BJ (cell line): ENCODE measurements at places on chromosomes 2 and 18. TPM values are rescaled to one million over a fixed set of nuclear protein-coding genes. Genes with fewer than 3 reads are reported as not detected.

STARD7 gene
- polyA plus RNA-seq = 56.1 and 101 TPM in 2 replicates

CCBE1 gene
- 35.4 and 51.2 TPM in 2 replicates for polyA plus RNA-seq

CD8B2 gene
- polyA plus RNA-seq = not detected in 2 replicates

ELOA2 gene
- not detected in 2 replicates for polyA plus RNA-seq

RAPGEF4 gene
- polyA plus RNA-seq = 0.42 and 0.60 TPM in 2 replicates

FSHR gene
- polyA plus RNA-seq = not detected in 2 replicates

FBLN7 gene
- polyA plus RNA-seq = 1.6 and 3.7 TPM in 2 replicates

NIF3L1 gene
- 37.5 and 51.3 TPM in 2 replicates for polyA plus RNA-seq

LINC00305 gene
- not detected in 2 replicates for polyA plus RNA-seq

DNA sequence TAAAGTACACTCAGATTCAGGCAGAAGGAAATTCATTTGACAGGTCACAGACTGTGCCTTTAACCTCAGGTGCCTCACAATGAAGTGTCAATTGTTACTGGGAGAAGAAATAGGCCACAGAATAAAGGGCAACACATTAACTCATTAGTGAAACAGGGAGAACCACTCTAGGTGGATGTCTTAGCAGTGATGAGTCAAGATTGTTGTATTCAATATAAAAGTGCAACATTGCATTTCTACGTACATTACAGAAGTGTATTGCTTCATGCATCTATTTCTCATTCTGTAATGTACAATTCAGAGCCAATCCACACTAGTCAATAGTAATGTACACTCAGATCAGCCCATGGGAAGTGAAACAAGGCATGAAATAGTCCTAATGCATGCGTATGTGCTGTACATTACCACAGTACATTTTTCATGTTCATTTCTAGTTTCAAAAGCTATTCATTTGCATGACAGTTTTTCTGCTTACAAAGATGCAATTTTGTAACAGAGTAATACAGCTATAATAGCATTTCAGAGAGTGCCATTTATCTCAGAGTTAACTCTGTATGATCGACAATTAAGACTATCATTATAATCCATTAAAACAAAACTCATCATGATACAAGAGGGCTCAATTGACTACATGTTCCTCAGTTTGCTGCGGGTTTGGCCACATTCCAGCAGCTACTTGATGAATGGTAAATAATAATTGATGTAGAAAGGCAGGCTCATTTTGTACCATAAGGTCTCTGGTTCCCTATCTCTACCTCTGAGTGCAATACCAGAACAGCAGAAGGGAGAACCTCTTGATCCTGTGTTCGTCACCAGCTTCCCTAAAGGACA, 12.2 kb upstream of the ARL5A start:
- DNase-seq = no peak

DNA sequence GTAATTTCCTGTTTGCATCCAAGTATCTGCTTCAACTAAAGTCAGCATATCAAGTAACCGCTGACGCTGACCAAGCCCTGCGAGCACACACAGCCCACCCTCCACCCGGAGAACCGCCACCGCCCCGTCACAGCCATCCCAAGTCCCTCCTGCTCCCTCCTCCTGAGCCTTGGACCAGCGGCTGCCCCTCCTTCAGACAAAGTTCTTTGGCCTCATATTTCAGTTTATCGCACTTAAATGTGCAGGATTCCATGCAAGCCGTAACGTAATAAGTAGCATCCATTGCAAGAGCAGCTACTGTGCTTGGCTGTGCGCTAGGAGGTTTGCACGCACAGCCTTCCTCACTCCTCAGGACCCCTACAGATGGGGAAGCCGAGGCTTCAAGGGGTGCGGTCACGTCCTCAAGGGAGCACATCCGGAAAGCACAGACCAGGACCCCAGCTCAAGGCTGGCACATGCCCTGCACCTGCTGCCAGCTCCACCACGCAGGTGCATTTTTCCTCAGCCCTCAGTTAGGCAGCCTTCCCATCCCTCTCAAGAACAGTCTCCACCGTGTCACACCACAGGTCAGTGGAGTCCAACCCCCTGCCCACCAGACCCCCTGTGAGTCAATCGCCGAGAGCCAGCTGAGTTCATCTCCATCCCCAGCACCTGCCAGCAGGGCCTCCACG, 17.1 kb downstream of the PXDN start:
- no peak for DNase-seq

DNA sequence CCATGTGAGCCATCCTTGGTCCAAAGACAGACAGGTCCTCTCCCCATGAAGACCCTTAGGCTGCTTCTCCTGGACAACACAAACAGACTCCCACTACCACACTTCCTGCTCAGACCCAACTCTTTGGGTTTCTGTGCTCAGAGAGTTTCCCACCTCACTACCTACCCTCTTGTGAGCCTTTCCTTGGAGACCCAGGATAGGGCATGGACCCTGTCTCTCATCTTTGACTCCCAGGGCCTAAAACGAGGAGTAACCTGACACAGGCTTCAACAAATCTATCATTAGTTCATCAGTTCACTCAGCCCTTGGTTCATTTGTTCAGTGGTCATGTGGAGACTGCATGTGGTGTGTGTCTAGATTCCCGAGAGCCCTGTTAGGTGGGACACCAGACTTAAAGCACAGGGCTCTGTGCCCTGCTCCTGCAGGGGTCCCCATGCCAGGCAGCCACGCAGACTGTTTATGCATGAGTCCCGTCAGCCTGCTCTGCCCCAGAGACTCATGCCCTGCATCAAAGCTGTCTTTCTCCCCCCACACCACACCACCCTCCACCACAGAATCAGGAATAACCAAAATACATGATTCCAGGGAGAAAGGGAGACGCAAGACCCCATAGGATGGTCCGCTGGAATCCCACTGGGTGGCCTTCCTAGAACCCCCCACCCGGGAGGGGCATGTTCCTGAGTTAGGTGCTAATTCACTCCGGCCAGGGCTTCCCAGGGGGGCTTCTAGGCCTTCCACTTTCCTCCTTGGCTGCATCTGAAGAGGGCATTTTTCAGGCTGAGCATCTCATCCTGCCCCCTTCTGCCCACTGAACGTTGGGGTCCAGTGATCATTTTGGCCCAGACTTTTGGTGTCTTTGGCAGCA, 100.2 kb upstream of the TEX51 start:
- DNase-seq = no peak

GRCh38 chr2:175742367-175742766, 259.7 kb downstream of the LNPK start:
- DNase-seq = peak; percentile 12

DNA sequence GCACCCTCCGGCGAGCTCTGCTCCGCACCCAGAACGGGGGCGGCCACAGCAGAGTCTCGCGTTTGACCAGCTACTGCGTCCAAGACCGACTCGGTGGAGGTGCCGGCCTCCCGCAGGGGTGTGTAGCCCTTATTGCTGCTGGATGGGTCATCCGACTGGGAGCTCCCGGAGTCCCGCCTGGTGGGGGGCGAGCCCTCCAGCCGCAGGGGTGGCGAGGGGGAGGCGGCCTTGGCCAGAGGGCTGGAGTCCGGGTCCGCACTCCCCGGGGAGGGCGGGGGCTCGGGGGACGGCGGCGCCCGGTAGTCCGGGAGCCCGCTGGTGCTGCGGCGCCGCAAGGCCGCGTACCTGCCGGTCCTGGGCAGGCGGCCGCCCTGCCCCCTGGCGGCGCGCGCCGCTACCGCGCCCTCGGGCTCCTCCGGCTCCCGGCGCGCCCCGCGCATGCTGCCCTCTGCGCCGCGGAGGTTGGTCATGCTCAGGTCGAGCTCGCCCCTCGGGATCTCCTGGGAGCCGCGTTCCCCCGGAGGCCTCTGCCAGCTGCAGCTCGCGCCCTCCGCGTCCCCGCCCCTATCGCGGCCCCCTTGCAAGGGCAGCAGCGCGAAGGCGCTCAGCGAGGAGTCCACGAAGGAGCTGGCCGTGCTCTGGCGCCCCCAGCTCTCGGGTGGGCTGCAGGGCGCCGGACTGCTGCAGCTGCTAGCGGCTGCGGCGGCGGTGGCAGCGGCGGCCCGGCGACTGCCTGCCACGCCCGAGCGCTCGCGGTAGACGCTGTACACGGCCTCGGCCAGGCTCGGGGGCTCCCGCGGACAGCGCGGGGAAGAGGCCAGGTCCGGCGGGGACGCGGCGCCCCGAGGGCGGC, 4.8 kb downstream of the TMEM200C start:
- no peak for DNase-seq

GRCh38 chr2:233689031-233689430, 3.7 kb upstream of the UGT1A6 start:
- no peak for DNase-seq

DNA sequence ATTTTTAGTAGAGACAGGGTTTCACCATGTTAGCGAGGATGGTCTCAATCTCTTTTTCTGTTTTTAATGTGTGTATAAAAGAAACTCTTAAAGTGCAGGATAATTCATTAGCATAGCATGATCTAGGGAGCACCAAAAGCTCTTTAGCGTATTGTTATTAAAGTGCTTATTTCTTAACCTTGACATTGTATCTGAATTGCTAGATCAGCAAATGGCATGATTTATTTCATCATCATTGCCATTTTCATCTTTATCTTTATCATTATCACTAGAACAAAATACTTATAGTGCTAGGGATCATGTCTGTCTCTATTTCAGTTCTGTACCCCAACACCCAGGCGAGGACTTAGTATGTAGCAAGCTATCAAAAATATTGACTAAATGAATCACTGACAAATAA, 393.8 kb upstream of the HNMT start:
- DNase-seq = no peak

GRCh38 chr2:12704378-12704777, 12.4 kb upstream of the TRIB2 start:
- no peak for DNase-seq

GRCh38 chr18:3900327-3900726, 450.4 kb downstream of the TGIF1 start:
- no peak for DNase-seq

GRCh38 chr18:29062921-29063320, 886.0 kb upstream of the CDH2 start:
- DNase-seq = no peak

DNA sequence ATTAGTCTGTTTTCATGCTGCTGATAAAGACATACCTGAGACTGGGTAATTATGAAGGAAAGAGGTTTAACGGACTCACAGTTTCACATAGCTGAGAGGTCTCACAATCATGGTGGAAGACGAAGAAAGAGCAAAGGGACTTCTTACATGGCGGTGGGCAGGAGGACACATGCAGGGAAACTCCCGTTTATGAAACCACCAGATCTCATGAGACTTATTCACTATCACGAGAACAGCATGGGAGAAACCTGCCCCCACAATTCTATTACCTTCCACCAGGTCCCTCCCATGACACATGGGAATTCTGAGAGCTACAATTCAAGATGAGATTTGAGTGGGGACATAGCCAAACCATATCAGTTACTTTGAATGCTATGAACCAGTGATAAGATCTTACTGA, 44.1 kb downstream of the SCTR start:
- DNase-seq = no peak

DNA sequence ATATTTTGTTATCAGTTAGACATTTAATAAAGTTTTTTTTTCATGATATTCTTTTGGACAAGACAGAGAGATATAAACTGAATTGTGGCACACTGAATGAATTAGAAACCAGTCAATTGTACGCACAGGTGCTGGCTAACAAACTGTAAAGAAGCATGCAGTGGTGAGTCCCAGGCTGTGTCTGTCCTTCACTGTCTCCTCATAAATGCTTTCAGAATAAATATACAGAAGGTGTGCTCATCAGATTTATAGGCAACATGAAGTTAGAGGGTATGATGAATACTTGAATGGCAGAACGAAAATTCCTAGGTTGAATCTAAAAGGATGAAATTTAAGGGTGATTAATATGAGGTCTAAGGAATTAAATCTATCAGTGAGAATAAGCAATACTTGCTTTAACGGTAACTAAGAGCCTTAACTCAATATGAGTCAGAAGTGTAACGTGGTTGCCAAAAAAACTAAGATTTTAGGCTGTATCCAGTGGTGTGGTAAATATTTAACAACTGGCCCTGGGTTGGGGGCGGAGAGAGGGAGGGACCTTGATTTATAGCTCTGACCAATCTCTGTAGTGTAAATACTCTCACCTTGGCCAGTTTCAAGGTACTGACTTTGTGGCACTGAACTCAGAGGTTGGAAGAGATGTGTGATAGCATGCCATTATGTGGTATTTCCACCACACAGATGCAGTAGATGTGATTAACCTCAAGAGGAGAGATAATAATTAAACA, 41.9 kb upstream of the AAK1 start:
- no peak for DNase-seq

DNA sequence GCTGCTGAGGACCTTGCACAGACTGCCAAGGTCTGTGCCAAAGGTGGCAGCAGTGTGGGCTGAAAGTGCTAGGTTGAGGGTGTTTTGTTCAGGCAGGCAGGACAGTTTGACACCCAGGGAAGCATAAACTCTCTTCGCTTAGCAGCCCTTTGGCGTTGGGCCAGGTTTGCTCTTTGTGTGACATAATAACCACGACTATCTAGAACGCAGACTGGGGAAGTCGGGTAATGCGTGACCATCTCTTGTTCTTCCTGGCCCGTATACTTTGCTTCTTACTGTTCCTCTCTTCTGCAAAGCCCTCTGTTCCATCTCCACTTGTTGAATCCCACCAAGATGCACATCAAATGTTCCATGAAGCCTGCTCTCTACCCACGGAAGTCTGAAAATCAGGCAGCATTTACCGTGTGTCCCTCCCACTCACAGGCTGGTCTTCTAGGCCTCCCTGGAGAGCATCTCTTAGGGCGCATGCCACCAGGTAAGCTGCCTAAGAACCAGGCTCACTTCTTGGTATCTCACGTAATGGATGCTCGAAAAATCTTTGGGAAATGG, 96.7 kb upstream of the LMAN1 start:
- DNase-seq = no peak

- no peak for DNase-seq
Measured at GRCh38 chr2:169916623-169917022, 89.4 kb downstream of the UBR3 start.

DNA sequence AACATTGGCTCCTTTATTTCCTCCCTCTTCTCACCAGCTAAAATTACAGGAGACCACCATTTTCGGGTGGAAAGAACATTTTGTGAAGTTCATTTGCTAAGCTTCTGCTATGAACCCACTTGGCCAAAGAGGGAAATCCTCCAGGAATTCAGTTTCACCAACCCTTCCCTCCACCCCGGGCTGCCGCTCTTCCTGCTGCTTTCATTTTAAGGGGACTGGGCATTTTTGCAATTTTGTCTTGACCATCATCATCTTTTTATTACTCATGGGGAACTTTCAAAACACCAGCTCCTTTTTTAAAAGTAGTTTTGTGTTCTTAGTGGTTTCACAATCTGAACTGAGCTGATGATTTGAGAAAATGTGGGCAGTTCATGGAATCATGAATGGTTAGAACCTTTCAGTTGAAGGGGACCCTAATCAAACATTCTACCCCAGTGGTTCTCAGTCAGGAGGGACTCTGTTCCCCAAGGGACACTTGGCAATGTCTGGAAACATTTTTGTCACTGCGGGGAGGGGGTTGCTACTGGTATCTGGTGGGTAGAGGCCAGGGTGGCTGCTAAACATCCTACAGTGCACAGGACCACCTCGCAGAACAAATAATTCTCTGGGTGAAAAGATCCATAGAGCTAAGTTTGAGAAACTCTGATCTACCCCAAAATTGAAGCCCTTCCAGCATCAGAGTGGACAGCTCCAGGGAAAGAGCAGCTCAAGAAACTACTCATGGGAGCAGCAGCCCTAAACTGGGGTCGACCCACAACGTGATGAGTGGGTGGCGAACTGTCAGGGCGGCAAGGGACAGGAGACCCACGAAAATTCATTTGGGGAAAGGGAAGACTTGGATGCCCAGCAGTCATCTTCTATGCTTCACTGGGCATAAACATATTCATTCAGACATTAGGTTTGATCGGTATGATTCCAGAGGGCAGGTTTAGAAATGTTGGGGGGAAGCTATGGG, 92.9 kb downstream of the ACKR3 start:
- DNase-seq = no peak

- no peak for DNase-seq
Measured at GRCh38 chr2:105344704-105345345, 7.5 kb downstream of the C2orf49 start.
